Hypothalamus (tissue), 51 donors: ENCODE measurements at places on chromosomes 4 and X.

DNA sequence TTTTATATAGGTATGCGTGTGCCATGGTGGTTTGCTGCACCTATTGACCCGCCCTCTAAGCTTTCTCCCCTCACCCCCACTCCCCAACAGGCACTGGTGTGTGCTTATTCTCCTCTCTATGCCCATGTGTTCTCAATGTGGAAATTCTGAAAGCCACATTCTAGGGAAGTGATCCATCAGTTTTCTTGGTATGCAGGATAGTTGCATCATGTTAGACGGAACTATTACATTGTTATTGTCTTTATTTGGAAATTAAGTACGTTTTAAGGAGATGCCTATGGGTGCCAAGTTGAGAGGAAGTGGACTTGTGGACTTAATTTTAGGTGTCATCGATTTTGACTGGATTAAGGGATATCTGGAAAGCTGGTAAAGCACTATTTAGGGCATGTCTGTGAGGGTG lies 204.6 kb downstream of the RBM46 start:
- no peak for DNase-seq

DNA sequence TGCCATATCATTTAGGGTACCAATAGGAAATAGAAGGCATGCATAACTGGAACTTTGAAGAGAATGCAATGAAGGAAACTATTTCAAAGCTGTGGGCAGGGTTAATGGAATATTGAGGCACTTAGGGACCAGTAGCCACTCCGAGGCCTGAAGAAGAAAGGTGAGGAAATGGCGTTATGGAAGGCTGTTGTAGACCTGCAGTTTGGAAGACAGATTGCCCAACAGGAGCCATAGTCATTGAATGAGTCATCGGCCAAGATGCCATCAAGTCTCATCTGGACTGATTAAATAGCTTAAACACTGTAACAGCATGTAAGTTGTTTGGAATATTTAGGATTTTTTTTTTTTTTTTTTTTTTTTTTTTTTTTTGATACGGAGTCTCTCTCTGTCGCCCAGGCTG lies 11.6 kb downstream of the CXCL13 start:
- no peak for DNase-seq

- no peak for DNase-seq
Measured at GRCh38 chrX:118499295-118499694, 3.7 kb downstream of the DOCK11 start.

GRCh38 chrX:142201113-142201512 lies 4.0 kb downstream of the MAGEC2 start:
- DNase-seq = no peak

DNA sequence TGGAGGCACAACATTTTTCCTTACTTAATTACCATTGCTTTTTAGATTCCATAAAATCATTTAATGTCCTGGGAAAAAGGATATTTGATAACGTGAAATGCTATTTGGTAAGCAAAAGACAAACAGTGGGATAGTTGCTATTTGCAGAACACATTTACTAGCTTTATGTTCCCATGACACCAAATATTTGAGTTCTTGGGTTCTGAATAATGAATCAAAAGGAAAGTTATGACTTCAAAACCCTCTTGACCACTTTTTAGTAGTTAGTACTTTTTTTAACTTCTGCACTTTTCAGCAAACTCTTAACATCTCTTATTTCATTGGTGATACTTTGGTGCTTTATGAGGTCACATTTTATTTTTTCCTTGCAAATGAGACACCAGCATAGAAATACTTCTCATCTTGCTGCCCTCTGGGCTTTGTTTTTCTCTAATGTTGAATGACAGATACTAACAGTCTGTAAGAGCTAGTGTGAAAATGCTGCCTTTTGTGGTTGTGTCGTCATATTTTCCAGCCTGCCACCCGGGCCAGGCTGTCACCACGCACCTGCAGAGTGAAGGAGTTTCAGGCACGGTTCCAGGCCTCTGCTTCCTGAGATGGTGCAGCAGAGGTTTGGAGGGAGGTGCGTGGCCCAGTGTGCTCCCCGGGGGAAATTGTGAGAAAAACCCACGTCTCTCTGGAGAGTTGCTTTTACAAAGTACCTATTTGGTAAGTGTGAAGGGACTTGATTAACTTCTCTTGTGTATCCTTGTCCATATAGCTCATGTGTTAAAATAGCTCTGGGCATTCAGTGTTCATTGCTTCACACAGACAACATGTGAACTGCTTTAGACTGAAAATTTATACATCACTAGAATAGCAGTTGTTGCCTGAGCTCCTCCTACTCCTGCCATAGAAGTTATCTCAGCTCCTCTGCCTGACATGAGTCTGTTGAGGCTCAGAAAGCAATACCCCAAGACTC lies 34.7 kb downstream of the MSL3 start:
- no peak for DNase-seq

- DNase-seq = no peak
Measured at GRCh38 chr4:168694667-168695066, 197.8 kb downstream of the PALLD start.

DNA sequence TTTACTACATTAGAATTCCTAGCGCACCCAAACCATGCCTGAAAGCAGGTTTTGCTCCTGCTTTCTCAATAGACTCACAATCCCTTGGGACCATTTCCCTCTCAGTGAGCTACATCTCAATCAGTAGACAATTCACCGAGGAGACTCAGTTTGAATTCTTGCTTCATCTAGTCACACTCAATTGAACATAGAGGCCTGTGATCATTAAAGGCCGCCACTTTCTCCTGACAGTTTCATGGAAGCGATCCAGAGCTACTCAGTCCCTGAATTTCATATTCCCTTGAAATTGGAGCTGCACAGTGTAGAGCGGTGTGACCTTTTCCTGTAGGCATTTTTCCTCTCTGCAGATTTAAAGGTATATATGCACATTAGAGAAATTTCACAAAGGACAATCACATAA lies 193.9 kb upstream of the SPOCK3 start:
- DNase-seq = no peak

- DNase-seq = no peak
Measured at GRCh38 chr4:128913228-128913627, 103.7 kb downstream of the JADE1 start.

DNA sequence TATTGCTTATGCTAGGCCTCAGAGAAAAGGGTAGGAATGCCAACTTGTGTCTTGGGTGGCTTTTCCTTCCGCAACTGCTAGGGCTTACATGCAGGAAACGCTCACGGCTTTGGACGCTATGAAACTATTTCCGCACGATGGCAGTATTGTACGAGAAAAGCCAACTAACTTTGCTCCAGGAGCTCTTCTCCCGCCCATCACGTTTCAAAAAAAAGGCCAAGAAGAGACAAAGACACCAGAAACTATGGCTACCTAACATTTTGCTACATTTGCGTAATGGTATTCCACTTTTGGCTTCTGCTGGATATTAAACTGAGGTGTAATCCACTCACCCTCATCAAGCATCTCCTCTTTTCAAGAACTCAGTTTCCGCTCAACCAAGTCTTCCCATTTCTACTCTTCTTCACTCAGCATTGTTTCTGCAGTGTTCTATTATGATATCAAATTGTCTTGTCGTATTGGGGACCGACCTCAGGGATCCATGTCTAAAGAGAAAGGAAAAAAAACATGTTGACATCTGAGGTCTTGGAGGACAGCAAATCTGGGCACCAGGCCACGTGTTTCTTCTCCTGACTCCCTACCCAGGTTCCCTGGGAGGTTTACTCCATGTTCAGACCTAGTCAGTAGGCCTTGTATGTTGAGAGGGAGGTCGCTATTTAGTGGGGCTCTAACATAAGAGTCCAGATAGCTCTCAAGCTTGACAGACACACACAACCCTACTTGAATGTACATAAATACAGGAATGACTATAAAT lies 239.4 kb upstream of the STK26 start:
- no peak for DNase-seq

DNA sequence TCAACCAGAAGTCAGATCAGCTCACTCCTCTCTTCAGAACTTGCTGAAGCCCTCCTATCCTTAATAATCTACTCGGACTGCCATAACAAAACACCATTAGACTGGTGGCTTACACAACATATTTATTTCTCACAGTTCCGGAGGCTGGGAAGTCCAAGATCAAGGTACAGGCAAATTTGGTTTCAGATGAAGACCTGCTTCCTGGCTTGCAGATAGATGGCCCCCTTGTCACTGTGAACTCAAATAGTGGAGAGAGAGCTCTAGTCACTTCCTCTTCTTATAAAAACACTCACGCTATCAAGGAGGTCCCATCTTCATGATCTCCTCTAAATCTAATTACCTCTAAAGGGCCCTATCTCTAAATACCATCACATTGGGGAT lies 125.1 kb downstream of the CAMK2D start:
- no peak for DNase-seq

DNA sequence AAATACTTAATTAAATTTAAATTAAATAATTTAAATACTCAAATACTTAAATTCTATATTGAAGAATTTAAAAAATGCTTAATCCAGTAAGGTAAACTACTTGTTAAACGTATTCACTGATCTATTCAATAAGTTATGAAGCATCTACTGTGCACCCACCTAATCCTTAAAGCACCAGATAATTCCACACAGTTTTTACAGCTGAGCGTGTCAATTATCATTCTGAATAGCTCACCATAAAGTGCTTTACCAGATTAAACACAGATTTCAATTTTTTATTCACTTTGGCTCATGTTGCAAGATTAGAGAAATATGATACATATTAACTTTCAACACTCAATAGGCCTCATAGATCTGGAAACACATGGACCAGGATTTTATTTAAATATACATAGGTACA lies 79.2 kb upstream of the DDIT4L start:
- DNase-seq = no peak

- DNase-seq = no peak
Measured at GRCh38 chrX:142244568-142244967, 39.5 kb upstream of the MAGEC2 start.

- no peak for DNase-seq
Measured at GRCh38 chr4:114021451-114021850, 42.0 kb upstream of the ARSJ start.

DNA sequence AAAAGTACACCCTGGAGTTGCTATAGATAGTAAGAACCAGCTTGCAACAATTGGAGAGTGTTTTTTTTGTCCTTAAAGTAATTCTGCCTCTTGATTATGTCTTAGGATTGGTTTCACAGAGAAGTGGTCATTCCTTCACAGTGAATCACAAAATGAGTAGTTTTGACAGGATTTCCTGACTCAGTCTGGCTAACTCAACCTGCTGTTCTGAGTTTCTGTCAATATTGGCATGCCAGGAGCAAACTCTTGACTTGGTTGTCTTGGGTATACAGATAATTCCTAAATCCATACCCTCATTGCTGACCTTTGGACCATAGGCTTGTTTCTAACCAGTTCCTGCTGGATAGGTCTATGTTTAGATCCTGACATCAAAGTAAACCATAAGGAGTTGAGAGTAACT lies 9.4 kb downstream of the FHIP1A start:
- no peak for DNase-seq

GRCh38 chr4:14659286-14659685 lies 343.0 kb upstream of the CPEB2 start:
- no peak for DNase-seq

DNA sequence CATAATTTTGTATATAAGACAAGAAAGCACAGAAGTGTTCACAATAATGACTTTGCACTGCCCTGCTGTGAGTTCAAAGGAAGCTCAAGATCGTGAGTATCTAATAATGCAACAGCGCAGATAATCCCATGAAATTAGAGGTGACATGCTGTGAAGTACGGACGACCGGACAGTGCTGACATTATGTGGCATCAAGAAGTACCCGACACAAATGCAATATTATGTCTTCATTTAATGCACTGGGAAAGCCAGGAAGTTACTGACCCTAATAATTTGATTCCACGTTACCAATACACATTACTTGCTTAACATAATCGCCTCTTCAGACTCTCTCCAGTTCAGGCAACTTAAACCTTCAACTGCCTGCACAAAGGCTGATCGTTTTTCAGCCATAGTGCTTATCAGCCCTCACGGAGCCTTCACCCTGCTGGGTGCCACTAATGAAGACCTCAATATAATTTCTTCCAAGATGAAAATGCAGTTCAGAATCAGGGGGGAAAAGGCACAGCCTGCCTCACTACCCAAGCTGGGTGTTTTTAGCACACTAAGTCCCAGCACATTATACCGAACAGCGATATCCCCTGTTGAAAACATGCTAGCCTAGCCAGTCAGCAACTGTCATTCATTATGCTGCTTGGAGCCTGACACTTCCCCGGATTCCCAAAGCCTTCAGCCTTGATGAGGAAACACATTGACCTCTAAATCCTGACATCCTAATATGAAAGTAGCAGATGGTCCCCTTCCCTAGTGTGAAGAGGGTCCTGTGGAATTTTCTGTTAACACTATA lies 56.1 kb downstream of the SLC7A11 start:
- no peak for DNase-seq

DNA sequence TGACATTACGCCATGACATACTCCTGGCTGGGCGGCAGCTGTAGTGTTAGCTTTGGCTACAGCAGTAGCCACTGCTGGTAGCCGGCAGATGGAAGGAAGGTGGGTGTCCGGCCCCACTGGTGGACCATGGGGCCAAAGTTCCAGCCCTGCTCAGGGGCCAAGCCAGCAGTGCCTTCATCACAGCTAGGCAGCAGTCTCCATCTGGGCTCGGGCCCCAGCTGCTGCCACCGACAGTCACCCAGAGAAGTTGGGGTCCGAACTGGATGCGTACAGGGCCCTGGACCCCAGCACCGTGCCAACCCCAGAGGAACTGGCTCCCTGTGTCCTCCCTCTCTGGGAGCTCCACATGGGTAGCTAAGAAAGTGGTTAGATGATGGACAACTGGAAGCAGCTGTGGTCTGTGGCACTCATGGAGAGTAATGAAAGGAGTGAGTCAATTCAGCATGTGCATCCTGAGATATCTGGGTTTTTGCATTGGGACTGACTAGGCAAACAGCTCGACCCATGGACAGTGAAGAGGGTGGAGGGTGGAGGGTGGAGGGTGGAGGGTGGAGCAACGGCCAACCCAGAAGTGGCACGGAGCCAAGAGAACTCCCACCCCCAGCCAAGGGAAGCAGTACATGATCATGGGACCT lies 366.6 kb upstream of the GRIA3 start:
- DNase-seq = no peak

GRCh38 chr4:166972071-166972470 lies 262.2 kb downstream of the SPOCK3 start:
- DNase-seq = no peak

GRCh38 chr4:78904143-78904542 lies 35.1 kb downstream of the PAQR3 start:
- DNase-seq = no peak

DNA sequence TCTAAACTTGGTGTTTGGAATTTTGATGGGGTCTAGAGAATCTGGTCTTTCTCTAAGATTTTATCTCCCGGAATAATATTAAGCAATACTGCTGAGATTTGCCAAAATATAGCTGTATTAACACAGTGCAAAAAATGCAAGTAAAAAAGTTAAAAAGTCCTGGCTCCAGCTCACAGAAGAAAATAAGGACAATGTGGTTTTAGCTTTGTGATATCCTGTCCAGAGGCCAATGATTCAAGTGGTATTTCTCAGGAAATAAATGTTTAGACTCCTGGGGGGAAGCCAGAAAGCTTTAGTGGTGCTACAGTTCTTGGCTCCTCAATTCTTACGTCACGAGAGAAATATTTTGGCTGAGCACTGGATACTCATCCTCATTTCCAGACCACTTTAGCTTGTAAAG lies 40.9 kb upstream of the IL13RA2 start:
- no peak for DNase-seq

GRCh38 chr4:18529482-18529881 lies 507.9 kb upstream of the LCORL start:
- no peak for DNase-seq

GRCh38 chrX:68833448-68833805 lies 4.6 kb downstream of the EFNB1 start:
- DNase-seq = no peak
